ENCODE measurements at places on chromosomes 2 and 18. TPM values are rescaled to one million over a fixed set of nuclear protein-coding genes. Genes with fewer than 3 reads are reported as not detected.

- no peak for DNase-seq
- no peak overlapping the region for H3K4me3 ChIP-seq
- H3K4me1 ChIP-seq, result peaks cover 9% of the 10 kb centered on the region
- no peaks in the 10 kb centered on the region for H3K27me3 ChIP-seq
Measured at GRCh38 chr2:69709290-69709689, 32.6 kb upstream of the ANXA4 start.

GRCh38 chr2:203799908-203800307 is 67.7 kb upstream of the CTLA4 start:
- H3K4me3 ChIP-seq, result no peak overlapping the region
- H3K4me1 ChIP-seq, result peaks cover 61% of the 10 kb centered on the region
- no peak overlapping the region for H3K27ac ChIP-seq
- H3K27me3 ChIP-seq, result no peaks in the 10 kb centered on the region

DNA sequence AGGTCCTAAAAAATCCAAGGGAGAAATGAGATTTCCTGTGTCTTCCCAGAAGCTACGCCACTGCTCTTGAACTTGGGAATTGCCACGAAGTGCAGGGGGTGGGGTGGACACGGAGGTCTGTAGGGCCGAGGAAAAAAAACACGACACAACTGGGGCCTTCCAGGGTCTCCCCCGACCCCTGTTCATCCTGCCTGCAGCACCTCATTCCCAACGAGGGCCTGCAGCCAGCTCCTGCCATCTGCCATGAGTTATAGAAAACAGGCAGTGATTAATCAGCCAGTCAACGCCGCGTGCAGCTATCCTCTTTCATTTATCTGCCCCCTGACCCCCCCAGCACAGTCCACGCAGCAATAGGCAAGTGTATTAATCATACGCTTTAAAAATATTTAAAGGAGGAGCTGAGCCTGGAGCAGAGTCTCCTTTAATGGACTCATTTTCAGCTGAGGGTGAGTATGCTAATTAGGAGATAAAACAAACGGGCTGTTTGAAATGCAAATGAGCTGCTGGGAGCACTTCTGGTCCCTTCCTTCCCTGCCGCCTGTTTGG is 209.9 kb downstream of the TFCP2L1 start:
- peak; percentile 69 for DNase-seq
- H3K27ac ChIP-seq, result no peak overlapping the region
- H3K27me3 ChIP-seq, result peaks cover 19% of the 10 kb centered on the region
- H3K4me3 ChIP-seq, result no peak overlapping the region
- H3K4me1 ChIP-seq, result no peaks in the 10 kb centered on the region

- H3K4me3 ChIP-seq, result no peak overlapping the region
- H3K4me1 ChIP-seq, result no peaks in the 10 kb centered on the region
- peak; percentile 72 for DNase-seq
- H3K36me3 ChIP-seq, result no peaks in the 10 kb centered on the region
- H3K27me3 ChIP-seq, result no peaks in the 10 kb centered on the region
Measured at GRCh38 chr2:5365871-5366461, 326.2 kb upstream of the SOX11 start.

- H3K27ac ChIP-seq, result no peak overlapping the region
- H3K27me3 ChIP-seq, result peaks cover under 1% of the 10 kb centered on the region
- no peaks in the 10 kb centered on the region for H3K4me1 ChIP-seq
Measured at GRCh38 chr2:144996225-144996795, 476.4 kb upstream of the ZEB2 start.

DNA sequence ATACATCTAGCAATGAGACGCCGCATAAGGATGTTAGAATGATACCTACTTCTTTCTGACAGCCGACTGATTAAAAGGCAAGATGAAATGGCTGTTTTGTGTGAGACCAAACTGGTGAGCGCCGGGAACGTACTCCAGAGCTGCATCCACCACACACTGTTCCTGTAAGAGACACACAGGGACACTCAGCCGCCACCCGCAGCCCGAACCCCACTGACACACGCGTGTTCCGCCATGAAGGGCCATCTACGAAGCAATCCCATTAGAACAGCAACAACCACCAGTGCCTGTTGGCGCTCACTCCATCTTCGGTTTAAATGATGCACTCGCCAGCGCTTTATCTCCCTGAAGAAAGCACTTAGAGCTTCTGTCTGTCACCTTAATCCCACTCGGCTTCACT is 162.3 kb downstream of the LAMA1 start:
- H3K27ac ChIP-seq, result no peak overlapping the region
- H3K36me3 ChIP-seq, result no peaks in the 10 kb centered on the region
- H3K4me3 ChIP-seq, result no peak overlapping the region
- DNase-seq, result no peak
- no peaks in the 10 kb centered on the region for H3K4me1 ChIP-seq

DNA sequence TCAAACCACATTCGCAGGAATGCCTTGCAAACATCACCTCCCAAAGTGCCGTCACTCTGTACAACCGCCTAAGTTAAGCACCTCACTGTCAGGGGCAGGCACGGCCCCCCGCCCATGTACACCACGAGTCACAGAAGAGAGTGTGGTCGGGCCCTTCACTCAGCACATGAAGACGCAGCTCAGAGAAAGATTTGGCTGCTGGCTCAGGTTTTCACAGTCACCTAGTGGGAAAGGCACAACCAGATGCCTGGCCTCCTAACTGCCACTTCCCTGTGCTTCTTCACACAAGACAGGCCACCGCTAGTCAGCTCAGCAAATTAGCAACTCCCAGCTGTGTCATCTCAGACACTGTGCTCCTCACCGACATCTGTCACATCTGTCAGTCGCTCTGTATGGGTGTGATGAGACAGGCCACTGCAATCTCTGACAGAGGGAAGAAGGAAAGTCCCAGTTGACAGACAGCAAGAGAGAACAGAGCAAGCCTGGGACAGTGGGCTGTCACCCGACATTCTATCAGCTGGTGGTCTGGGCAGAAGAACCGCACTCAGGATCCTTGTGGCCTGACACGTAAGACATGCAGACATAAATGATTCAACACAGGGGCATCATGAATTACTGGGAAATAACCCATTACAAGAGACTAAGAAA is 60.8 kb downstream of the CRACDL start:
- H3K27ac ChIP-seq, result no peak overlapping the region
- no peaks in the 10 kb centered on the region for H3K27me3 ChIP-seq
- no peak overlapping the region for H3K4me3 ChIP-seq
- no peak for DNase-seq
- H3K36me3 ChIP-seq, result no peaks in the 10 kb centered on the region

DNA sequence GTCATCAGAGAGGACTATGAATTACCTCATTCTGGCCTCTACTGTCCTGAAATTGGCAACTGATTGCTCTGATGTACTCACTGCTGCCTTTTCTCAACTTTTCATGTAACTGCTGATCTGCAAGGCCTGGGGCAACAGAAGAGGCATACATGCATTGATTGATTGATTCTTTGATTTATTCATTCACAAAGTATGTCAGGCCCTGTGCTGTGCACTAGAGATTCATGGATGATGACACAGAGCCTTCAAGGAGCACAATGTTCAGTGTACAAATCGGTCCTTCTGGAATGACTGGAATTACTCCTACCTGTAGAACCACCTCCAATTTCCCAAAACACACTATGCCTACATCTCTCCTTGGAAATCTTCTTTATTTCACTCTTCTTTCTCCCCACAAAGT is 111.3 kb downstream of the LRATD1 start:
- no peak overlapping the region for H3K27ac ChIP-seq
- no peak overlapping the region for H3K4me3 ChIP-seq
- H3K36me3 ChIP-seq, result no peaks in the 10 kb centered on the region
- DNase-seq, result no peak

- no peak overlapping the region for H3K4me3 ChIP-seq
- DNase-seq, result no peak
- no peaks in the 10 kb centered on the region for H3K27me3 ChIP-seq
- no peaks in the 10 kb centered on the region for H3K36me3 ChIP-seq
- no peak overlapping the region for H3K27ac ChIP-seq
Measured at GRCh38 chr2:79530443-79530842, 17.6 kb downstream of the CTNNA2 start.

Gene CCL20
- total RNA-seq, result 13.1 TPM

Gene SMCHD1
- 91.5 TPM for total RNA-seq

- H3K27me3 ChIP-seq, result peaks cover 8% of the 10 kb centered on the region
- no peaks in the 10 kb centered on the region for H3K36me3 ChIP-seq
- H3K27ac ChIP-seq, result no peak overlapping the region
- H3K4me1 ChIP-seq, result peaks cover 2% of the 10 kb centered on the region
- no peak for DNase-seq
- H3K4me3 ChIP-seq, result no peak overlapping the region
Measured at GRCh38 chr2:120448436-120448835, 102.5 kb downstream of the INHBB start.

GRCh38 chr2:224934526-224935188 is 107.6 kb downstream of the DOCK10 start:
- H3K27me3 ChIP-seq, result no peaks in the 10 kb centered on the region
- no peak overlapping the region for H3K4me3 ChIP-seq
- no peak for DNase-seq
- H3K36me3 ChIP-seq, result peaks cover 21% of the 10 kb centered on the region
- peak overlapping the region; percentile 98 for H3K27ac ChIP-seq
- peaks cover 90% of the 10 kb centered on the region for H3K4me1 ChIP-seq

- no peak overlapping the region for H3K4me3 ChIP-seq
- no peaks in the 10 kb centered on the region for H3K36me3 ChIP-seq
- no peak overlapping the region for H3K27ac ChIP-seq
- DNase-seq, result no peak
- no peaks in the 10 kb centered on the region for H3K27me3 ChIP-seq
Measured at GRCh38 chr18:6781796-6782195, 52.3 kb downstream of the ARHGAP28 start.

DNA sequence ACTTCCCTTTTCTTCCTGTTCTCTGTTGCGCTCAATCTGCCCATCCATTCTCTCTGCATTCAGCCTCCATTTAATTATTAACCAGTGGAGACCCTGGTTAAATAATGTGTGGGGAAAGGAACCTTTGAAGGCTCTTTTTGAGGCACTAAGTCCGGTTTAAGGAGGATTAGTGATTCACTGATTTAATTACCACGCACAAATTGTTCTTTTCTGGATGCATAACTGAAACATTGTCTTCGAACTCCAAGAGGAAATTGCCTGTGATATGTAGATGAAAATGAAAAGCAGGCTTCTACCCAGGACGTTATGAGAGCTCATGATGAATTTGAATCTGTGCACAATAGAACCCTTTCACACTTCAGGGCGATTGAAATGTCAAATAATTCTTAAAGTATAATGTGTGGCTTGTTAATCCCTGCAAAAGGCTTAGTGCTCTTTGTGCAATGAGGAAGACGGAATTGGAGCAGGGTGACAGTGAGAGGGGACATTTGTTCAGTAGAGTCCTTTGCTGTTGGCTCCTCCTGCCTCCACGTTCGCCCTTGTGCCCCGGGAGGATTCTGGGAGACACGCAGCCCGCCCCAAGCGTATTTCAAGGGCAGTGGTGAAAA is 51.1 kb upstream of the ZNF236 start:
- no peak overlapping the region for H3K27ac ChIP-seq
- H3K4me3 ChIP-seq, result no peak overlapping the region
- H3K27me3 ChIP-seq, result peaks cover 3% of the 10 kb centered on the region
- H3K36me3 ChIP-seq, result no peaks in the 10 kb centered on the region
- DNase-seq, result no peak

GRCh38 chr18:79548986-79549637 is 130.5 kb upstream of the CTDP1 start:
- no peaks in the 10 kb centered on the region for H3K27me3 ChIP-seq
- no peaks in the 10 kb centered on the region for H3K36me3 ChIP-seq
- no peak overlapping the region for H3K4me3 ChIP-seq
- no peaks in the 10 kb centered on the region for H3K4me1 ChIP-seq

GRCh38 chr2:223647258-223647952 is 45.2 kb upstream of the SCG2 start:
- H3K4me1 ChIP-seq, result no peaks in the 10 kb centered on the region
- no peak overlapping the region for H3K4me3 ChIP-seq
- H3K27ac ChIP-seq, result no peak overlapping the region
- peaks cover 3% of the 10 kb centered on the region for H3K27me3 ChIP-seq
- H3K36me3 ChIP-seq, result no peaks in the 10 kb centered on the region
- DNase-seq, result no peak

GRCh38 chr2:147927053-147927588 is 82.3 kb downstream of the ACVR2A start:
- no peaks in the 10 kb centered on the region for H3K27me3 ChIP-seq
- H3K4me3 ChIP-seq, result no peak overlapping the region
- no peak for DNase-seq
- peaks cover 11% of the 10 kb centered on the region for H3K4me1 ChIP-seq

GRCh38 chr2:144225076-144225475 is 294.8 kb downstream of the ZEB2 start:
- H3K27ac ChIP-seq, result no peak overlapping the region
- peaks cover 2% of the 10 kb centered on the region for H3K4me1 ChIP-seq
- no peaks in the 10 kb centered on the region for H3K27me3 ChIP-seq
